Kidney epithelial cell (primary cell): ENCODE measurements at places on chromosomes 3 and 15. TPM values are rescaled to one million over a fixed set of nuclear protein-coding genes. Genes with fewer than 3 reads are reported as not detected.

GRCh38 chr15:50260969-50261496 is 4.5 kb downstream of the HDC start:
- no peak for DNase-seq

DNA sequence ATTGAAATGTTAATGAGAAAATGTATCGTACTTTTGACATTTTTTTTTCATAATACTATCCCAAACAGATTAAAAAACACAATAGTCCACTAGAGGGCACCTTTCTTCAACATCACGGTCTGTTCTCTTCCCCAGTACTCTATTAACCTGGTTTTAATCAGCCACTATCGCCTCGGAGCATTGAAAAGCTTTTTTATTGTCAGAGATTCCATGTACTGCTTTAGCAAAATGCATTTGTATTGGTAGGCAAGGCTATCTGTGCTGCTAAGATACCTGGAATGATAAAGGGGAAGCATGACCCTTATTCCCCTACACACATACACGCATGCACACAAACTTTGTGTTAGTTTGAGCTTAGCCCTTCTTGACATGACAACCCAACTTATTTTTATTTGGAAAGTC is 160.1 kb upstream of the IL12A start:
- no peak for DNase-seq

- no peak for DNase-seq
Measured at GRCh38 chr15:90191344-90191687, 9.8 kb upstream of the SEMA4B start.

GRCh38 chr15:85800478-85801123 is 5.9 kb upstream of the KLHL25 start:
- peak; percentile 44 for DNase-seq

GRCh38 chr3:110126065-110126464 is 788.7 kb upstream of the DPPA4 start:
- no peak for DNase-seq

DNA sequence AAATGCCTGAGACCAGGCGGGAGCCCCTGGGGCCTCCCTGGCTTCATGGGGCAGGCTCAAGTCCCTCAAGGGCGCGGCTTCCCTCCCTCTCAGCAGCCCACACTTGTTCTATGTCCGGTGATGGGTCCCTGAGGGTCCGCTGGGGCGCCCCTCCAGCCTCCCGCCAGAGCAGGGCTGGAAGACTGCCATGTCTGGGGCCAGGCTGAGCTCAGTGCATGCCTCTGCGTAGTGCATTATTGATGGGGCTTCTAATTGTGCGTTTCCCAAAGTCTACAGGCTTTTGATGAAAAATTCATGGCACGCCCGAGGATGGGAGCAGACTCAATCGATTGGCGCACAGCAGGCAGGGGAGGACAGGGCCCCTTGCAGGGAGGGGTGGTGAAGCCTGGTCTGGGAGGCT is 51.3 kb downstream of the CYP11A1 start:
- DNase-seq = no peak

- DNase-seq = no peak
Measured at GRCh38 chr3:61848885-61849284, 287.5 kb downstream of the PTPRG start.

GRCh38 chr3:128984596-128984995 is 9.3 kb downstream of the CFAP92 start:
- DNase-seq = no peak

GRCh38 chr15:62390791-62391640 is 225.9 kb upstream of the C2CD4B start:
- DNase-seq = no peak

- DNase-seq = no peak
Measured at GRCh38 chr3:115720983-115721382, 97.7 kb downstream of the GAP43 start.

GRCh38 chr3:149233323-149233722 is 11.7 kb upstream of the CP start:
- no peak for DNase-seq

DNA sequence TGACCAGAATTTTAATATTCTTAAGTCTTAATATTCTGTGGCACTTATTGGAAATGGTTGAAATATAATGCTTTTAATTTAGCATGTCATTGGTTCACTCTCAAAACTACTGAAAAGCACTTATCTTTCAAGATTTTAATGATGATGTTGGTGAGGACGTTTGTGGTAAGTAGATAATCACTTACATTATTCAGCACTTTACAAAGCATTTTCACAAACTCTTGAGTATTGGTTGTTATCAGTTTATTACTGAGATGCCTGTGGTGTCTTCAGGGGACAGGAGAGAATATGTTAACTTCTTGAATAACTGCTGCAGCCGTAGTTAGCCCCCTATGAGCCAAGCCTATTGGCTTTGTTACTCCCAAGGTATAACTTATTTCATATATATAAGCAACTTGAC is 15.2 kb downstream of the TGFBR2 start:
- DNase-seq = no peak

DNA sequence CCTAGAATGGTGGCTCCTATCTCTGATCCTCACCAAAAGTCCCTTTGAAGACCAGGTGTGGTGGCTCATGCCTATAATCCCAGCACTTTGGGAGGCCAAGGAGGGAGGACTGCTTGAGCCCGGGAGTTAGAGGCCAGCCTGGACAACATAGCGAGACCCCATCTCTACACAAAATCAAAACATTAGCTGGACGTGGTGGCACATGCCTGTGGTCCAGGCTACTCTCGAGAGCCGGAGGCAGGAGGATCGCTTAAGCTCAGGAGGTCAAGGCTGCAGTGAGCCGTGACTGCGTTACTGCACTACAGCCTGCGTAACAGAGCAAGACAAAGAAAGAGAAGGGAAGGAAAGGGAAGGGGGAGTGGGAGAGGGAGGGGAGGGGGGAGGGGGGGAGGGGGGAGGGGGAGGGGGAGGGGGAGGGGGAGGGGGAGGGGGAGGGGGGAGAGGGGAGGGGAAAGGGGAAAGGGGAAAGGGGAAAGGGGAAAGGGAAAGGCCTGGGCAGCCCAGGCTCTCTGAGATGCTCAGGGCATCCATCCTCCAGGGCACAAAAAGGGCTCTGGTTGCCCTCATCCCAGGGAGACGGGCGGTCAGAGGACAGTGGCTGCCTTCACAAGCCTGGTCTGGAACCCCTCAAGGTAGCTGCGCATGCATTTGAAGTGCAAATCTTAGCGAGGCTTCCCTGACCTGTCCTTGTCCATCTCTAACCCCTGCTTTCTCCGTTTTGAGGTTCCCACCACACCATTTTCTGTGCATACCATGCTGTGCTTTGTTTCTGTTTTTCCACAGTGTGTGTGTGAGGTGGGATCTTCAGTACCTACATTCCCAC is 76.1 kb downstream of the LDHAL6B start:
- DNase-seq = no peak

- no peak for DNase-seq
Measured at GRCh38 chr3:42119561-42120355, 28.6 kb downstream of the TRAK1 start.

DNA sequence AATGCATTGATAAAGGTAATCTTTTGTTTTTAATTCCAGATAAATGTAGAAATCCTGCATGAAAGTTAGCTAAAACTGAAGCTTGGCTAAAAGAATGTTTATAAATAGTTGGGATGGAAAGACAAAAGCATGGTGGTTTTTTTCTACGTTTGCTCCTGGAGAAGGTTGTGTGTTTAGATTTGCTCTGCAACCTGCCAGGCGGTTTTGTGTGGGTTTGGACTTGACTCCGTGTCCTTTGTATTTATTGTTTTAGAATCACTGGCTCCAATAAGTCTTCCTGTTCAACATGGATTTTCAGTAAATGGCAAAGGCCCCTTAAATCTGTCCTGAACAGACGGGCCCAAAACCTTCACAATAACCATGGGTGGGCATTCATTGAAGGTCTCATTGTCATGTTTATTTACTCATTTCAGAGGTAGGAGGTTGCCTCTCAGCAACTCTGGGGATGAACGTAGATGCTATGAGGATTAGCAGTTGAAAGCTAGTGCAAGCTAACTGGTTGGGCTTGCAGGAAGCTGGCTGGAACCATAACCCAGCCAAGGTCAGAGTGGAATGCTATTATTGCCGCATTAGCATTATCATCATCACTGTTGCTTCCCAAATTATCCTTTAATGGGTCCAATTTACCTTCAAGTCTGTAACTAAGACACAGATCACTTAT is 60.6 kb upstream of the ADAMTS9 start:
- DNase-seq = no peak

DNA sequence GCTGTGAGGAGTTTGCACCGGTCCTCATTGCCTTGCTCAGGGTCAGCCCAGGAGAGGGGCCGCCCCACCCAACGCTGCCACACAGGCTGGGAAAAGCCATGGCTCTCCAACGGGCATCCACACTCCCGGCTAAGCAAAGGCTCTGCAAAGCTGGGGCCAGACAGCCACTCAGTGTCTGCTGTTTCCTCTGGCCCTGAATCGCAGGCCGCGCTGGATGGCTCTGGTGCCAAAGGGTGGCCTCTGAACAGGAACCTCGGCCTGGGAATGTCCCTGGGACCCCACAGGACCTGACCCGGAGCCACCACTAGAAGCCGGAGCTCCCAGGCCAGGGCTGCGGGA is 42.9 kb downstream of the RPN1 start:
- no peak for DNase-seq

- no peak for DNase-seq
Measured at GRCh38 chr3:12681943-12682390, 18.1 kb upstream of the RAF1 start.

GRCh38 chr3:37324850-37325321 is 150.5 kb upstream of the LRRFIP2 start:
- no peak for DNase-seq

DNA sequence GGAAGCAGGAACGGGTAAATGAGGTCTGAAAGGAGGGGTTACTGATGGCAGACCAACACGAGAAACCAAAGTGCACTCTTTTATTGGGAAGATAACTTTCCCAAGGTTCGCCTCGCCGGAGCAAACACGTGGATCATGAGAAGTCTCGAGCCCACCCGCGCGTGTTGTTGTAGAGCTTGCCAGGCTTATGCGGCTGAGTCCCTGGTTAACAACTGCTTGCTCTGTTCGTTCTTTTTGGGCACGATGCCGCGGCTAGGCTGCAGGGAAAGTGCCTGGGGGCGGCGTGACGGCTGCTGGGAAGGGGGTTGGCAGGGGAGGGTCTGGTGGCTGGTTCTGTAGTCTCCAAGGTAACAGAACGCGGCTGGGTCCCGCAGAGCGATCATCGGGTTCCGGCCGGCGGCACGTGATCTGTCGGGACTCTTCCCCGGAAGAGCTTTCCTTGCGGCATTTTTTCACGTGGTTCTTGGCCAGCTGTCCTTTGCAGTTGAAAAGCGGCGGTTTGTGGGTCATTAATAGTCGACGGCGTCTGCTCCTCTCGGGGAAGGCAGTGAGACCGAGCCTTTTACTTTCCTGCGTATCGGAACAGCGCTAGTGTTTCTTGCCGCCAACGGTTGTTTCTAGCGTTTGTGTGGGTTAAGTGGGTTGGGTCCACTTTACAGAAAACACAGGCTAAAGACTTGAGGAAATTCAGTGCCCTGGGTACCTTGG is 1.5 kb downstream of the MGA start:
- no peak for DNase-seq

- no peak for DNase-seq
Measured at GRCh38 chr3:138625707-138626365, 17.3 kb downstream of the FAIM start.

- DNase-seq = no peak
Measured at GRCh38 chr3:143849854-143850549, 1.7 kb upstream of the SLC9A9 start.

DNA sequence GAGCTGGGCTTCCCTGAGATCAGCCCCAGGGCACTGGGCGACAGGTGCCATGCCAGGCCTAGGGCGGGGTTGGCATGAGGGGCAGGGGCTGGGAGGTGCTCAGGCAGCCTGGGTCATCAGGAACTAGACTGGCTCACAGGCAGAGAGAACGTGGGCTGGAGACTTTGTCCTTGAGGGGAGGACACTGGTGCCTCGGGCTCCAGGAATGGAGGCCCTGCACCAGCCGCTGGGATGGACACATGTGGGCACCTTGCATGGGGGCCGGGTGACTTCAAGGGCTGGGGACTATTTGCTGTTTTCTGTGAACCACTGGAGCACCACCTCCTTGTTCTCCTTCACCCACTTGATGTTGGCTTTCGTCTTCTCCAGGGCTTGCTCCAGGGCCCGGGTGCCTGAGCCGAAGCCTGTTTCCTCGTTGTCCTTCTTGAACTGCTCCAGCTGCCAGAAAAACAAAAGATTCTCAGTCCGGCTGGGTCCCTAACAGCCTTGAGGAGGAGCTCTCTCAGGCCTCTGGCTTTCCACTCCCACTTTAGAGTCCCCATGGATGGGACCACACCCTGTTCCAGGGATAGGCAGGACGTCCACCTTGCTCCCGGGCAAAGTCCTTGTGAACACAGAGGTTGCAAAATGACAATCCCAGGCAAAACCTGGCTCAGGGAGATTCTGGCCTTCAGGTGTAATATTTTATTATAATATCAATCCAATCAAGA is 9.1 kb downstream of the MESP2 start:
- no peak for DNase-seq

DNA sequence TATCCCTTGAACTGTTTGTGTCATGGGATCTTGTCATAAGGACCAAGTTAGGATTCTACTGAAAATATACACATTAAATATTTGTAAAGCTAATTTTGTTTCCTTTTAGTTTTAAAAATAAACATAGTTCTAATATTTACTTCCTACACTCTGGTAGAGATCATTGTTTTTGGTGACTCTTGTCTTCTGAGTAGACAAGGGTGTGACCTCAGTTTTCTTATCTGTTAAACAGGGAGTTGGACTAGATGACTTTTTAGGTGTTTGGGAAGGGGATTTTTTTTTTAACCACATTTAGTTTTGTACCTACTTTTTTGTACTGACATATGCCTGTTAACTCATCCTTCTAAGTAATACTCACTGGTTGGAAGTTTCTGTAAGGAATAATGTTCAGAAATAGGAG is 30.8 kb downstream of the PLS1 start:
- DNase-seq = no peak

DNA sequence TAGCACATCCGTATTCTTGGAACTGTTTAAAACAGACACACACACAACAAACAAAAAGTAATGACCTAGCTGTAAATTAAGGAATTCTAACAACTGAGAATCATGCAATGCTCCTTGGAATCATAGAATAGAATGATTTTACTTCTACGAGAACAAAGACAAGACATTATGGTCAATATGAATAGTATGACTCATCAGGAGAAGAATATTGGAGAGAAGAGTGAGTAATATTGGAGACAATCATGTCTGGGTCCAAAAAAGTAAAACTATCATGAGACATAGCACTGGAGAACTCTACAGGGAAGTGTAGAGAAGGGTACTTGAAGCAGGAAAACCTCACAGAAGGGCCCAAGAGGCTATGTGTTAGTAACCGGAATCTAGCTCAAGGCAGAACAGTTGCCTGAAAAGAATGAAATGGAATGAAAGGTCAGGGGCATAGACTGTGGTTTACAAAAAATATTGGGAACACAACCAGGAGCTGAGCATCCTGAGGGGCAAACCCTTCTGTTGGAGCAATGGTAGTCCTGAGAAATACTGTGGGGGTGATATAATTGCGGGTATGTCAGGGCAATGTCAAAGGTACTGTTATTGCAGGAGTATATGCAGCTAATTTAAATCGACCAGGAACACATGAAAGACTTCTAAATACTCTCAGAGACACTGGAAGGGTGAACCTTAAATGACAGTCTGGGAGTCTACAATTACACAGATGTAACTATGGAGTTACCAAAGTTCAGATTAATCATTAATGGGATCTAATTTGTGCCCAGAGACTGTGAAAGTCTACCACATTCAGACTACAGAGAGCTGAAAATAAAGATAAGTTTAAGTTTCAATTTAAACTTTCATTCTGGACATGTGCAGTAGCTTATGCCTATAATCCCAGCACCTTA is 201.2 kb downstream of the BCHE start:
- DNase-seq = peak; percentile 37

The ZIC4 gene
- not detected in 2 replicates for total RNA-seq

The CCK gene
- 0.42 and 0.68 TPM in 2 replicates for total RNA-seq

The CCR9 gene
- not detected in 2 replicates for total RNA-seq

The CCDC39 gene
- 0.07 and 0.13 TPM in 2 replicates for total RNA-seq

The BAHD1 gene
- 15.2 and 15.7 TPM in 2 replicates for total RNA-seq

The MNS1 gene
- total RNA-seq = 0.84 and 1.5 TPM in 2 replicates
